Activated CD8-positive, alpha-beta T cell treated with anti-CD3 and anti-CD28 coated beads for 36 hours (primary cell): ENCODE measurements at places on chromosomes 13 and 19.

DNA sequence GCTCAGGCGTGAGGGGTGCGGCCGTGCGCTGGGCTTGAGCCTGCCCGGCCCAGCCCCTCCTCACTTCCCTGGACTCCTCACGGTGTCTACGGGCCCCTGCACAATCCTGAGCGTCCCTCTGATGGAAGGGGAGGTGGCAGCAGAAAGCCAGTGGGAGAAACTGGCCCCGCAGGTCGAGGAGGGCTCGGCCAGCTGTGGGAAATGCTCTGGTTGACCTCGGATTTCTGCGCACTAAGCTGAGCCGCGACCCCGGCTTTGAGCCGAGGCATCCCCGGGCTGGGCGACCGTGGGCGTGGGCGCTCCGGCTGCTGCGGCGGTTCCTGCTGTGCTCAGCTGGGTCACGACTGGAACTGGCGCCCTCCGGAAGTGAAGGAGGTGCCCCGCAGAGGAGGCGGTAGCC is 70.1 kb downstream of the ZNF208 start:
- no peaks in the 10 kb centered on the region for H3K27me3 ChIP-seq
- no peak overlapping the region for H3K4me3 ChIP-seq
- H3K36me3 ChIP-seq: no peaks in the 10 kb centered on the region
- H3K4me1 ChIP-seq: no peaks in the 10 kb centered on the region
- DNase-seq: no peak

GRCh38 chr13:32407854-32408253 is 20.1 kb downstream of the N4BP2L1 start:
- H3K27ac ChIP-seq: peak overlapping the region; percentile 3
- peak; percentile 20 for DNase-seq
- peaks cover 18% of the 10 kb centered on the region for H3K4me1 ChIP-seq
- no peaks in the 10 kb centered on the region for H3K27me3 ChIP-seq

- peaks cover 40% of the 10 kb centered on the region for H3K4me1 ChIP-seq
- H3K36me3 ChIP-seq: peaks cover 54% of the 10 kb centered on the region
- no peak for DNase-seq
- no peak overlapping the region for H3K4me3 ChIP-seq
- H3K27me3 ChIP-seq: no peaks in the 10 kb centered on the region
Measured at GRCh38 chr19:10190026-10190425, 4.7 kb downstream of the DNMT1 start.

DNA sequence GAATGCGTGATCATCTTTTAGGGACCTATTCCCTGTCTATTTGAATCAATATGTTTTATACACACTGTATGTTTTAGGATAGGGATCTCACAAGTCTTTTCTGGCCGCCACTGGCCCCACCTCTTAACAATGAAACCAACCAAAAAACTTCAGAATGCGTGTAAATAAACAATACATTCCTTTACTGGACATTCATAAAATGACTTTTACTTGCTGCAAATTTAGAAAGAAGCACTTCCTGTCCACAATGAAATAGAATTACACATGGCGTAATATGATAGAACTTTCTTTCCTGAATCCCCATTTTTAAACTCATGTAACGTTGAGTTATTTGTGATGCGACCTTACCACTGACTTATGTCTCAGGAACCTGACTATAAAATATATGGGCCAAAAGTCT is 233.6 kb downstream of the SLITRK6 start:
- H3K27me3 ChIP-seq: no peaks in the 10 kb centered on the region
- H3K36me3 ChIP-seq: no peaks in the 10 kb centered on the region
- H3K4me1 ChIP-seq: no peaks in the 10 kb centered on the region
- H3K27ac ChIP-seq: no peak overlapping the region

GRCh38 chr19:55333870-55334269 is 5.8 kb upstream of the KMT5C start:
- H3K27me3 ChIP-seq: peaks cover 6% of the 10 kb centered on the region
- DNase-seq: no peak
- H3K27ac ChIP-seq: no peak overlapping the region
- H3K36me3 ChIP-seq: no peaks in the 10 kb centered on the region
- peaks cover 6% of the 10 kb centered on the region for H3K4me1 ChIP-seq
- H3K4me3 ChIP-seq: no peak overlapping the region
